ENCODE measurements at places on chromosomes 4 and X.

DNA sequence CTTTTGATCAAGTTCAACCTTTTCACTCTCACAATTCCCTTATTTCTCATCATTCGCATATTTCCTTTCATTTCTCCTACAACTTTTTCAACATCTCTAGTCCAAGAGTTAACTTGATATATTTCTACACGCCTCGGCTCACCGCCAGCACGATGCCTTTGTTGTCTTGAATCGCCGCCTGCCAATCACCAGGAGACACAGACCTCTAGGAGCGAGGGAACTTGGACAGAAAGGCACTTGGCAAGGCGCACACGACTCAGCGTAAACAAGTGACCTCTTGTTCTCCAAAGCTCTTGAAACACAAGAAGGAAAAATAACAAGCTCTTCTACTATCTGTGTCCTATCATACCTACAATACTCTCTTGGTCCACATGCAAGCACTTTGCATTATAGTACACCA lies 27.1 kb upstream of the RBMX start:
- DNase-seq, result no peak

GRCh38 chrX:49912086-49912485 lies 10.3 kb upstream of the CLCN5 start:
- no peak for DNase-seq

GRCh38 chr4:137526681-137527080 lies 5.6 kb downstream of the PCDH18 start:
- no peak for DNase-seq

DNA sequence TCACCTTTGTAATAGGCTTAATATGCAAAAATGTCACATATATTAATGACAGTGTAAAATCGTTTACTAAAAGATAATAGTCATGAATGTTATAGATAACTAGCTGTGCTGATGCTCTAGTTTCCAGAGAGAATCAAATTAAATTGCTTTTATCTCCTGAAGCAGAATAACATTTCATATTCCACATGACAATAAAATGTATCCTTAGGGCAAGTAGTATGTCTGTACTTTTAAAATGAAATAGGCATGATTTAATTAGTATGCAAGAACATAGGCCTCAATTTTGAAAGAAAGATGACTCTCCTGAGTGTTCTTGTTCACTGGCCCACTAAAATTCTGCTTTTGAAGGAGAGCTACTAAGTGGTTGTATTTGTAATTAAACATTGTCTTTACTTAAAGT lies 1027.0 kb downstream of the ARAP2 start:
- no peak for DNase-seq

GRCh38 chr4:40939856-40940255 lies 190.1 kb downstream of the NSUN7 start:
- DNase-seq, result no peak

- no peak for DNase-seq
These were observed 19.4 kb downstream of the GAK start for GRCh38 chr4:912548-913279.

GRCh38 chr4:13917015-13917414 lies 289.5 kb upstream of the BOD1L1 start:
- DNase-seq, result no peak

- no peak for DNase-seq
These were observed 30.5 kb downstream of the NELFA start for GRCh38 chr4:1978226-1978625.
